Karpas-422 (cell line): ENCODE measurements at places on chromosomes 3 and 15.

- no peak for DNase-seq
Measured at GRCh38 chr3:135078283-135078682, 283.2 kb downstream of the EPHB1 start.

DNA sequence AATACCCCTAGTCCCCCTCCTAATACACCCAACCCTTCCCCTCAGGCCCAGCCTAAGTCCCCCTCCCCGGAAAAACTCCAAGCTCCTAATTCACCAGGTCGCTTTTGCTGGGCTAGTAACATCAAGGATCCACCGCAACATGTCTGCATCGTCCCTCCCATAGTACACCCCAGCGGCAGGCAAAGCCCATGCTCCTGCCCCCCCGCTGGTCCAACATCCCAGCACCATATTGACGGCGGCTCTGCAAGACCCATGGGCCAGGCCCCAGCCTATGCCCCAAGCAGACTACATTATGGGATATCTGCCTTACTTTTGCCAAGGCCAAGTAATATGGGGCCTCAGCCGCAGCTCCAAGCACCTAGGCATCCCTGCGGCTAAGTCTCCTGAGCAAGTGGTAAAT lies 33.5 kb downstream of the ZNF589 start:
- no peak for DNase-seq

GRCh38 chr15:48143856-48144255 lies 23.1 kb downstream of the SLC24A5 start:
- DNase-seq, result no peak

GRCh38 chr15:88375234-88375927 lies 91.8 kb downstream of the MRPL46 start:
- DNase-seq, result no peak

- DNase-seq, result no peak
Measured at GRCh38 chr15:37077623-37078351, 22.6 kb downstream of the MEIS2 start.

DNA sequence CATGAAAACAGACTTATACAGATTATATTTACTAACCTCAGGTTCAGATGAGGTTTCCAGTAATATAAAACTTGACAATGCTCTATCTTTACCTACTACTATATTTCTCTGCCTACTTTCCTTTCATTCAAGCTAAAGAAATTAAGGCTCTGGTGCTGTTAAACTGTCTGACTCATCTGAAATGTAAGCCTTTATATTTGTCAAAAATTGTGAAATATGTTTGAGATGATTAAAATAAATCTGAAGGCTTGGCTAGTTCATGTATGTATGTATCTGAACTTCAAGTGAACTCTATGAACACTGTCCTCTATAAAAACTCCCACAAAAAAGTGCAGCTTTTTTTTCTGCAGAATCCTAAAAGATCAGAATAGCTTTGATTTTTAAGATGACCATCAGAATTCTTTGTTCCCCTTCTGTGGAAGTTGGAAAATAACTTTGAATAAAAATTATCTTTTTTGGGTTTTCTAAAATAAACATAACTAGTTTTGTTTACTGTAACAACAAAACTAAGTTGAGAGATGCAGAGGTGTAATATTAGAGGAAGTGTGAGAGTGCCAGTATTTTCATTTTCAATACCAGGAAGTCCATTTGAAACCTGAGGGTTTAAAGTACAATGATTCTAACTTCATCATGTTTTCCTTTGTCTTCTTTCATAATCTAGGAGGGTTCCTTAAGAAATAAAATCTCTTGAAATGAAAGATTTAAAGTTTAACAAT lies 42.2 kb downstream of the ILDR1 start:
- no peak for DNase-seq

- DNase-seq, result no peak
Measured at GRCh38 chr3:134623615-134624245, 27.1 kb downstream of the KY start.

DNA sequence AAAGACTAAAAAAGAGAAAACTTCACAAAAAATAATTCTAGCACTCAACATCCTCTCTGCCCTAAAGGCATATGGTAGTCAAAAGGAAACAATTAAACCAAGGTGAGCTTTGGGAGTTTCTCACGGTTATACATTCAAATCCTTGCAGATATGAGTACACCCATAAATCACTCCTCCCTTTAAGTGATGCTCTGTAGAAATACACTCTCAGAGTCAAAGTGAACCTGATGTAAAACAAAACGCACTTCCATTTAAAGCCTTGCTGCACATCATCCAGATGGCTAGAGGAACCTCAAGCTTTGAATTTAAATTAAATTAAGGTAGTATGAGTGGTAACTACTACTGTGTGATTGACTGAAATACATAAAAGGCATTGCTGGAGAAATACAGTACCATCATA lies 36.0 kb upstream of the AADAC start:
- no peak for DNase-seq

DNA sequence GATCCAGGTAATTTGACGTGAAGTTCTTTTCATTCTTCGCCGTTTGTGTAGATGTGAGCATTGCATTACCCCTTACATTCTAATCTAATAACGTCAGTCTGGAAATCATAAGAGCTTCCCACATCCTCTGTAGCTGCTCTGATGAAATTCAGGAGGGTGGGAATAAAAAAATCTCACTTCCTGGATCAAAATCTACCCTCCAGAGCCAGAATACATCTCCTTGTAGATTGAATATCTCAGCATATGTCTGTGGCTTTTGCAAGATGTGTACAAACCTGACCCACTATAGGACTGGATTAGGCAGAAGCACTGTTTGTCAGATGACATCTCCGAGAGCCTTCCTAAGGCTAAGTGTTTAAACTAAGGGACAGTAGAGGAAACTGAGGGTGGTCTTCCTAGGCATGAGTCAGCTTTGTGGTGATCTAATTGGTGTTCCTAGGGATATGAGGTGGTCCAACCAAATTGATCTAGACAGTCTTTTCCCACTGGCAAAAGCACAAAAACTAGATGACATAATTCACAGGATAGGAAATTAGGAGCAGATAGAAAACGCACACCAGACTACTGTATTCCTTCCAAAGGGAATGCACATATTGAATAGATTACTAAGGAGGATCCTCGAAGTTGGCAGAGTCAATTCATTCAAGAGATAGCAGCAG lies 216.3 kb upstream of the LRTM1 start:
- no peak for DNase-seq

- DNase-seq, result no peak
Measured at GRCh38 chr3:129602730-129603560, 3.5 kb downstream of the PLXND1 start.

- DNase-seq, result no peak
Measured at GRCh38 chr15:64810497-64811326, 14.7 kb downstream of the PIF1 start.

DNA sequence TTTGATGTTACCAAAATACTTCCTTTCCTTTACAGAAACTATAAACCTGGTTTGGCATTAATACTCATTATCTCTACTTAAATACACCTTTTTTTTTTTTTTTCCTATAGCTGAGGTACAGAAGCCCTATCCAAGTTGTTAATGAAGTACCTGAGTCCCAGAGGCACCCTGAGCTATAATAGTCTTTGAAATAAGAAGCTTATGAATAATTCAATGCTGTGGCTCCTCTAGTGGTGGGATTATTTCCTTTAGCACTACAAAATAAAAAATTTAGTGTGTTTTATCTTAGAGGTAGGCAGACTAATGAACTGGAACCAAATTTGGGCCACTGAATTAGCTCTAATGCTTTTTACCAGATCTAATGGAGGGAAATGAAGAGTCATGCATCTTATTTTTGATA lies 611.9 kb downstream of the EDEM1 start:
- DNase-seq, result no peak

DNA sequence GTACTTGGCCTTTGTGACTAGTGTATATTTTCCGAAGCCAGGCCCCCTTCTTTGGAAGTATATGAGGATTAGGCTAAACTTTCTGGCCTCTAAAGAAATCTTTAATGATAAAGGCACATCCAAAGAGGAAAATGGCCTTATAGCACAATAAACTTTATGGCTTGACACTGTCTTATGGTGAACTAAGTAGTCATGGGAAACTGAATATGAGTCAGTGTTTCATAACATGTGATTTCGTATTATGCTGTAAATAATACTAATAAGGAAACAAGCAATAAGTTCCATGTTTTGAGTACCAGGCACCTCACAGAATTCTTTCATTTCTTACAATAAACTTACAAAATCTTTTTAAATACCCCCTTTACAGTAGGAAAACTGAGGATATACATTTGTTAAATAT lies 8.2 kb downstream of the ZPLD1 start:
- DNase-seq, result no peak

- DNase-seq, result no peak
Measured at GRCh38 chr3:23501201-23501802, 298.2 kb downstream of the UBE2E2 start.

- DNase-seq, result no peak
Measured at GRCh38 chr3:117728226-117728625, 1018.6 kb downstream of the TUSC7 start.
